Naive thymus-derived CD8-positive, alpha-beta T cell (primary cell): ENCODE measurements at places on chromosomes 12 and 14.

DNA sequence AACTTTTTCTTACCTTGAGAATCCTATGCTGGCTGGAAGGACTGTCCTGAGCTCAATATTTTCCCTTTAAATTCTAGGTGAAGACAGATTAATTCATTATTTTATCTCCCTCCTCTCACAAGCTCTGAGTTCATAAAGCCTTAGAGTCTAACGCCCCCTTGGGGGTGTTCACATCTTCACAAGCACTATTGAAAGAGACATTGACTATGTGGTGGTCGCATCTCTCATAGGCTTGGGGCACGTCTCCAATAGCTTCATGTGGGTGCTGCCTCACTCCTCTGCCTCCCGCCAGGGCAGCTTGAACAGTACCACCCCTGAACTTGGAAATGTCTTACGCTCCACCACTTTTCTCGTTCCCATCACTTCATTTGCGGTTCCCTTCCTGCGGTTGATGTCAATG lies 106.2 kb downstream of the UNC79 start:
- no peak for DNase-seq

DNA sequence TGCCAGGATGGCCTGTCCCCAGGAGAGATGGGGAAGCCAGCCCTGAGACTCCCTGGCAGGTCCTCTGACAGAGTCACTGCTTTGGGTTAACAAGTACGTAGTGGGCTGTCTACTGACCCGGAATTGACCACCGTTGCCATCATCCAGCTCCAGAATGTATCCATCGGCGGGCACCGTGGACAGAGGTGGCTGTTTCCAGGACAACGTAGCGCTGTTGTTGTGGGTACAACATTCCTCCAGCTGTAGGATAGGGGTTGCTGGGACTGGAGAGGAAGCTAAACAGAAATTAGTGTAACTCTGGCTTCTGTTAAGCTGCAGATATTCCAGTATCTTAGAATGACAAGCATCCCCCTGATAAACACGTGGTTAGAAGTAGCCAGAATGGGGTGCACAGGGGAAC lies 56.3 kb upstream of the PYGL start:
- no peak for DNase-seq

DNA sequence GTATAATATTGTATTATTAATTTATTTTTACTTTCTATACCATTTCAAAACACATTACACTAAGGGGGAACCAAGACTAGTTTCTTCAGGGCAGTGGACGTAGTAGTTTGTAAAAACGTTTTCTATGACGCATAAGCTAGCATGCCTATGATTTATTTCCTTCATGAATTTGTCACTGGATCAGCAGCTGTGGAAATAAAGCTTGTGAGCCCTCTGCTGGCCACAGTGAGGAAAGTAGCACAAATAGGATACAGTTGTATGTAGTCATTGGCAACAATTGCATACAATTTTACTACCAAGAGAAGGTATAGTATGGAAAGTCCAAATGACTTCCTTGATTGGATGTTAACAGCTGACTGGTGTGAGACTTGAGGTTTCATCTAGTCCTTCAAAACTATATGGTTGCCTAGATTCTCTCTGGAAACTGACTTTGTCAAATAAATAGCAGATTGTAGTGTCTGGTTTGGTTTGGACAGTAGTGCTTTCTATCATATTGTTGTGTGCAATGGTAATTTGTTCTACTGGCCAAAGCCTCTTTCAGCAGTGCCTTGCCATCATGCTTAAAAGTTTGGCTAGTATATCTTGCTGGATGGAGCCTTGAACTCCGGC lies 24.3 kb upstream of the PLEKHD1 start:
- peak; percentile 17 for DNase-seq

DNA sequence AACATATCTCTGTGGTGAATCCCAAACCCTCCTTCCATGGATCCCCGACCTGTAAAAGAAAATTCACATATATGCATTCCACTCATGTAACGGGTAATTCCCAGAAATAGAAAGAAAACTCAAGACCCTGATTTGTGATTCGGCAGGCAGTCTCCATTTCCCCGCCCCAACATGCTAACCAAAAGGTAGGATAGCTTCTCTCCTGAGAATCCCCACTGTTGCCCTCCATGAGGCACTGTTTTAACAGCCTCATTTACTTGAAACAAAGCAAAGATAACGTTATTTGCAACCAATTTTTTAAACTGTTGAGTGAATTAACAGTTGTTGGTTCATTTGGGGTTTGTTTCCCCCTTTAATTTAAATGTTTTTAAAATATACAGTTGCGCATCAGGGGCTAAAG lies 774 bp upstream of the SLC2A13 start:
- DNase-seq: no peak

DNA sequence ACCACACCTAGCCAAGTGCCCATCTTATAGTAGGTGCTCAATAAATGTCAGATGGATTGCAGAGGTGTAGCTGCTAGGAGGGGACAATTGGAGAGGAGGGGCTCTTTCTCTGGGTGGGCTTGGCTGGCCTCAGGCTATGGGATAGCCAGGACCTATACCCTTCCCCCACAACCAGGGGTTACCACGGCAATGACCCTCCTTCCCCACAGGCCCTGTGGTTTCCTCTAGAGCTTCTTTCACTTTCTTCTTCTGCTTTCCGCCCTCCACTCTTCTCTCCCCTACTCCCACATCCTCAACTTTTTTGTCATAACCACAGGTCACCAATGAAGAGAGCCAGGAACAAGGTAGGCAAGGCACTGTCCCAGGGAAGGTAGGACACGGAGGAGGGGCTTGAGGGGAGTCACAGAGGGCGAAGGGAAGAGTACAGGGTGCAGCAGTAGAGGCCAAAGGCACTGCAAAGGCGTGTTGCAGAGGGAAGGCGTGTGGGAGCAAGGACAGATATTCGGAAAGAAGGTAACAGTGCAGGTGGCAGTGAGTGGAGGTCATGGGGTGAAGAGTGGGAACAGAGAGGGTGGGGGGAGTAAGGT lies 1.9 kb upstream of the ITGB7 start:
- DNase-seq: no peak

DNA sequence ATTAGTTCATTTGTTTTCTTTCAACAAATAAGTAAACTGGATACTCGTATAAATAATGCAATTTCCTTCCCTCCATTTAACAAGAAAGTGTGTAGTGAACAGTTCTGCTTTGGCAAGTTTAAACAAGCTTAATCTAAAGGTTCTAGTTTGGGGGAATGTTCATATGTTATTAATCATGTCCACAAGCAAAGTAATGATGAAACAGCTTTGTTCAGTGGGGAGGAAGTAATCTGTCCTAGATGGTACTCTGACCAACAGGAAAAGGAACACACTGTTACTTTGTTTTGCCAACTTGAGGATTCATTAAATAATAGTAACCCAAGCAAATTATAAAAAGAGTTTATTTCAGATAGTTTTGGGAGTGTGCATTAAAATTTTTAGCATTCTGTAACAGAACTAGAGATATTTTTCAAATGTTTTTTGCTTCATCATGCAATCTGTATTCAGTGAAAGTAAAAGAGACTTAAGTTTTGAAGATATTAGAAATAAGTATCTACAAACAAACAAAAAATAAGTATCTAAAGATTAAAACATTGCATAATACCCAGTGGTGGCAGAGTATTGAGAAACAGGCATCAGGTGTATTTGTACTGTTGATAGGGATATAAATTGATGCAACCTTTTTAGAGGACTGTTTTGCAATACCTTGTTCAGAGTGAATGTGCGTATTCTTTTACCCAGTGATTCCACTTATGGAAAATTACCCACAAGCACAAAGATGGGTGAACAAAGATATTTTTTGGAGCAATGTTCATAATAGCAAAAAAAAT lies 61.1 kb downstream of the RAB35 start:
- no peak for DNase-seq
